ENCODE measurements at places on chromosomes 1 and 21.

GRCh38 chr1:46529031-46529630, 22.3 kb downstream of the KNCN start:
- DNase-seq = no peak

GRCh38 chr21:41361053-41361785, 608 bp upstream of the MX2 start:
- DNase-seq = no peak

GRCh38 chr1:97827887-97828286, 92.9 kb downstream of the DPYD start:
- peak; percentile 21 for DNase-seq

DNA sequence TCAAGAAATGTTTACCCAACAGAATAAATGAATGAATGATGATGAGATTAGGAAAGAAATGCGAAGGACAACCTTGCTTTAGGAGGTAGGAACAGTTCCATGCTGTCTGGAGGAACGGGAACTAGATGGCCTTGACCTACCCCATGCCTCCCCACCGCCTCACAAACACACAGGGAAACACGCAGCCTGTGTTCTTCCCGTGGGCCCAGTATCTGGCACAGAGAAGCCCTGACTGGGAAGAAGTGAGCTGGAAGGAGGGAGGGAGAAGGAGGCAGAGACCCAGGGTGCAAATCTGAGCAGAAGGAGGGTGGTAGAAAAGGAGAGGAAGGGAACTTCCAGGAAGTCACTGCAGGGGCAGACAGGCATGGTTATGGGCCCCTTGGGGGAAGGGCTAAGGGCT, 3.5 kb upstream of the ADORA1 start:
- DNase-seq = no peak

GRCh38 chr1:246106342-246106763, 400.7 kb downstream of the SMYD3 start:
- no peak for DNase-seq

- DNase-seq = no peak
These were observed 23.9 kb upstream of the TMEM52 start for GRCh38 chr1:1942753-1943656.

- DNase-seq = peak; percentile 62
These were observed 96.3 kb upstream of the TMPRSS15 start for GRCh38 chr21:18499761-18500376.

- no peak for DNase-seq
These were observed 2.2 kb upstream of the MAGI3 start for GRCh38 chr1:113388017-113388620.

DNA sequence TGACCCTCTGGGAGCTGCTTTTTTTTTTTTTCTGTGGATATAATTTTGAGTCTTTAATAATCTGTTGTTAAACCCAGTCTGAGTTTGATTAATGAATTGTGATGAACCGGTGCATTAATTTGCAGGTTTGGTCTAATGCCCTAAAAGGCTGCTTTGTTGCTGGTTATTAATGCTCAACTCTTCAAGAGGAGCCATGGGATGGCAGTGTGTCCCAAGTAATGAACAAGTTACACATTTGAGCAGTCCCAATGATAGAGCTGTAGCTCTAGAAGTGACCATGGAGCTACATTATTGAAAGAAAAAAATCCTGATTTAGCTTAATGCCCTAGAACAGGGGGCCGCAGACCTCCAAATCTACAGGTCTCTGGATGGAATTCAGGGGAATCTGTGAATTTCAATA, 53.1 kb downstream of the RWDD3 start:
- peak; percentile 15 for DNase-seq

DNA sequence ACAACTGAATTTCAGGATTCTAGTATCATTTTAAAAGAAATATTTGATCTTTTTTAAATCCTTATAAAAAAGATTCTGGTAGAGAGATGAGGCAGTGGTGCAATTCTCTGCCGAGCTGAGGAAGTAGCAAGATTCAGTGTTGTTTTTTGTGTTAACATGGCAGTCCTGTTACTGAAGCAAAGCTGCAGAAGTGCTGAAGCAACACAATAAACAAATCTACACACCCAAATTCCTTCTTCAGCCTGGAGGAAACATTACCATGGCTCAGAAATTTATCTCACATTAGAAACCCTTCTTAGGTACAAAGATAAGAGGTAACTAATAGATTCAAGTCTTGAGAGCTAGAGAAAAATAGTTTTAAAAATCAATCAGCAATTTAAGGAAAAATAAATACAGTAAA, 216.0 kb downstream of the DENND1B start:
- DNase-seq = no peak

GRCh38 chr21:31201144-31201543, 142.9 kb downstream of the TIAM1 start:
- no peak for DNase-seq

GRCh38 chr1:225940385-225941151, 452 bp downstream of the LEFTY2 start:
- DNase-seq = no peak

- no peak for DNase-seq
These were observed 102.1 kb downstream of the KCND3 start for GRCh38 chr1:111887385-111887784.

- no peak for DNase-seq
These were observed 4.4 kb downstream of the AK2 start for GRCh38 chr1:33032126-33032869.

DNA sequence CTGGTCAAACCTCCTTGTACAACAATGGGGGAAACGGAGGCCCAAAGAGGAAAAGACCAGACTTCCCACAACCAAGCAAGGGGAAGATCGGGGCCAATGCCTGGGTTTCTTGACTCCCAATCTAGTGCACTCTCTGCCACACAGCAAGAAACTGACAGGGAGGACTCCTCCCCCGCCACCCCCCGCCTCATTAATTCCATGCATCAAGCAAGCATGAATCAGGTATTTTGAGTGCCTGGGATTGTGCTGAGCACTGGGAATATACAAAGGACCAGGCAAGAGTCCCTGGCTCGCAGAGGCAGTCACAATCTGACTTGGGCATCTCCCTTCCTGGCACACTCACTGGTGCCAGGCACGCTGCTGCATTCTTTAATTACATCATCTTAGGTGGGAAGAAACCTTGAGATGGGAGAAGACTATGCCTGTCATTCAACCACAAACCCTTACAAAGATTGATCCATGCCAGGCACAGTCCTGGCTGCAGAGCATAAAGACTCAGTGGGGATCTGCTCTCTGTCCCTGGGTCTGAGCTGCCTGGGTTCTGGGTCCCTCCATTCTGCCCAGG, 4.4 kb upstream of the KCNC4 start:
- no peak for DNase-seq

- no peak for DNase-seq
These were observed 58.7 kb downstream of the KIAA0040 start for GRCh38 chr1:175133673-175134435.

- no peak for DNase-seq
These were observed 23.0 kb downstream of the ZBED6 start for GRCh38 chr1:203818399-203818798.

DNA sequence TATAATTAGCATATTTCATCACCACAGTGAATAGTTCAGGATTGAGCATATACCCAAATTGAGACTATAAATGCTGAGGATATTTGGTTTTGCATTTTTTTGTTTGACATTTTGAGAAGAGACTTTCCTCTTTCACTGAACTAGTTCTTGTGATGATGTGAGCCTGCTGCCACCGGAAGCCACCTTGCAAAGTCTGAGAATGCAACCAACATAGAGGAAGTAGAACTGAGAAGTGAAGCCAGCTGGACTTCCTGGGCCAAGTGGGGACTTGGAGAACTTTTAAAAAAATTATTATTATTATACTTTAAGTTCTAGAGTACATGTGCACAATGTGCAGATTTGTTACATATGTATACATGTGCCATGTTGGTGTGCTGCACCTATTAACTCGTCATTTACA, 102.3 kb downstream of the RPE65 start:
- no peak for DNase-seq

DNA sequence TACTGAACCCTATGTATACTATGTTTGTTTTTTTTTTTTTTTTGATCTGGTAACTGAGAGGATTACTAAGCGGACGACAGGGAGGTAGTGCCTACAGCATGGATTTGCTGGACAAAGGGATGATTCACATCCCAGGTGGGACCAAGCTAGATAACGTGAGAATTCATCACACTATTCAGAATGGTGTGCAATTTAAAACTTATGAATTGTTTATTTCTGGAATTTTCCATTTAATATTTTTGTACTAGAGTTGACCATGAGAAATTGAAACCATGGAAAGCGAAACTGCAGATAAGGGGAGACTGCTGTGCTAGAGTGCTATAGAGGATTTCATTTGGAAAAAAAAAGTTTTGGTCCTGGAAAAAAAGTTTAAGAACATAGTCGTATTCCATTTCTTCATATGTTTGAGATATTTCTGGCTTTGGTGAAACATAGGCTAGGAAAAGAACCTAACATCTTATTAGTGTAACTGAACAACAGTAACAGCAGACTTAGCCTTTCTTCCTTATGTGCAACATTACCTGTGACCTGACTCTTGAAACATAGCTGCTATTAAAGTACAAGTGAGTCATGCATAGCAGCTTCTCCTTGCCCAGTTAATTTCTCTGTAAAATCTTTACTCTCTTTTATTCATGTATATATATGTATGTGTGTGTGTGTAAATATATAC, 202.5 kb downstream of the FGGY start:
- DNase-seq = no peak

GRCh38 chr1:208557046-208557722, 313.0 kb upstream of the PLXNA2 start:
- no peak for DNase-seq

DNA sequence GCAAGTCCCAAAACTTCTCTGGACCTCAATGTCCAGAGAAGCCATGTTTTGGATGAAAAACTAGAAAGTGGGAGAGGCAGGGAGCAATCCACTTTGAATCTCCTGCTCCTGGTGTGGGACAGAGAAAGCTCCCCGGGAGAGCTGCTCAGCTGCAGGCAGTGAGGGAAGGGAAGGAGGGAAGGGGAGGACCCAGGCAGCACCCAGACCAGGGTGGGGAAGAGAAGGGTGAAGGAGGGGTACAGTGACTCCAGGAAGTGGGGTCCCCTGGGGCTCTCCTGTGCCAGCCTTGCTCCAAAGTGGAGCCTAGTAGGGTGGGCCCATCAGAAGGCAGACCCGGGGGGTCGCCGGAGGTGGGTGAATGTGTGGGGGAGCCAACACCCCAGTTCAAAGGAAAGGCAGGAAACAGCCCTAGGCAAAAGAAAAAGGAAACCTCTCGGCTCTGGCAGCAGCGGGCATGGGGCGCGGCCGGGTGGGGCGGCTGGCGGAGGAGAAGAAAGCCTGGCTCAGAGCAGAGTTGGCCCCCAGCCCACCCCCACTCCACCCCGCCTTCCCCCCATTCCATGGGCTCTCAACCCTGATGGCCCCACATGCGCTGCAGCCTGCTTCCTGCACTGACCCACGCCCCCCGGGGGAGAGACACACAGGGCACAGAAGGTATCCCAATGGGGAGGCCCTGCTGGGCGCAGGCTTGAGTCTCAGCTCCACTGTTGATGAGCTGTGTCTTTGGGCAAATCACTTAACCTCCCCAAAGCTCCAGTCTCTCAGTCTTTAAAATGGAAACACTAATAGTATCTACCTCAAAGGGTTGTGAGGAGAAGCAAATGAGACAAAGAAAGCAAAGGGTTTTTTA, 5.7 kb downstream of the LGR6 start:
- DNase-seq = no peak

DNA sequence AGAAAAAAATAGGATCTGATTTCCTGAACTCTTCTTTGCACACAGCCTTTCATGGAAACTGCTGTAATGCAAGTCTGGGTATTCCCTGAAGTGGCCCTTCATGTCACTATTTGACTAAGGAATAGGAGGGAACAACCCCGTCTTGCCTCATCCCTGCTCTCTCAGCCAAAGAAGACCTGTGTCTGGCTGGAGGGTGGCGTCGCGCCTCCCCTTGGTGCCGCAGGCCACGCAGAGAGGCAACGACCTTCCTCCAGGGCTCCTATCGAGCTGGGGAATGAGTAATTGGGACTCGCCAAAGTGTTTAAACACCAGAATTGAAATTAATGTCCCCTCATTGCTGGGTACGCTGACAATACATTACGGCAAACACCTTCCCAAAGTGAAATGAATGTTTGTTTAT, 129.8 kb downstream of the PBX1 start:
- no peak for DNase-seq

DNA sequence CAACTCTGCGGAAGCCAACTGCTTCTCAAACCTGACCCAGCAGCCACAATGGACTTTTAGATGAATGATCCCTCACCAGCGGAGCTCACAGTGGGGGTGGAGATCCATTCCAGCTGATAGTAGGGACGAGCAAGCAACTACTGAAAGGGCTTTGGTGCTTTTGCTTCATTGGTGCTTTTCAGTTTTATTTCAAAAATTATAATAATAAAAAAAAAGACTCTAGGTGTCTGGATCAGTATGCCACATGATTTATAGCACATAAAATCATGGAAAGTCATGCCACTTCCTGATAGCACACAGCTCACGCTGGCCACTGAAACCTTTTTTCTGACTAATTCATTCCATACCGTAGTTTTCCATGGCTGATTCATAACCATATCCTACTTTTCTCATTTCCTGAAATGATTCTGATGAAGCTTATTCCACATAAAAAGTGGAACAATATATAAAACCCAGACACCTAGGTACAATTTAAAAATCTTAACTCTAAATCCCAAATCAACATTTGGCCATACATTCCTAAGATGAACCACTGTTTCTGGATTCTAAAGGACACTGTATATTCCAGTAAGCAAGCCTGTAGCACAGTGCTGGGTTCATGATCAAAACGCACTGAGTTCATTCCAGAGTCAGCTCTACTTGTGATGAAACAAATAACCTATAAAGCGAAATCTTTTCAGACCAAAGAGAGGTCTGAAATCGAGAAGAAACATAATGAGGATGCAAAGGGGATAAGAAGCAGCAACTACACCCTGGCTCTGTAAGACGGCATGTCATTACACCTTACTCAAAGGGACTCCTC, 41.3 kb upstream of the KCNE1 start:
- DNase-seq = peak; percentile 87

GRCh38 chr1:109191377-109191776, 22.3 kb upstream of the SARS1 start:
- no peak for DNase-seq

DNA sequence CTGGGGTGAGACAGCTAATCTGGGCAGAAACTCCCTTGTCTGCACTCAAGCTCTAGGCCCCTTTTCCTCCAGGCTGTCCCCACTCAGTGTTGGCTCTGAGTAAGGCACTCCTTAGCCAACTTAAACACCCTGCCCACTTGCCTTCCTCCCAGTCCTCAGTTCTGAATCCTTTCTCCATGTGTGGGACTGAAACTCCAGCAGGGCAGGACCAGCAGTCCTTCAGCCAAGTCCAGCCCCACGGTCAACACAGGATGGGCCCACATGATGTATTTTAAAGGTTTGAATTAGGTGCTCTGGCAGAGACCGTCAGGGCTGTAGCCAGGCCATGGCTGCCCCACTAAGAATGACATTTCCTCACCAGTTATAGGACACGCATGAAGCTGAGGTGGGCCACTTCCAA, 107.8 kb downstream of the EDEM3 start:
- no peak for DNase-seq

GRCh38 chr21:45532826-45533360, 9.3 kb downstream of the SLC19A1 start:
- DNase-seq = no peak
